ENCODE measurements at places on chromosomes 1 and 21. TPM values are rescaled to one million over a fixed set of nuclear protein-coding genes. Genes with fewer than 3 reads are reported as not detected.

ANKRD45 gene
- 4.9 TPM for total RNA-seq

KIF2C gene
- 6.5 TPM for total RNA-seq

AQP10 gene
- total RNA-seq = not detected

ZNF683 gene
- not detected for total RNA-seq

CAPN9 gene
- 0.33 TPM for total RNA-seq

TFF3 gene
- 3.6 TPM for total RNA-seq

KCNA2 gene
- total RNA-seq = 12.1 TPM

TRIM45 gene
- 8.7 TPM for total RNA-seq

SLC16A4 gene
- 13.6 TPM for total RNA-seq

LCE3D gene
- total RNA-seq = not detected

PLA2G2F gene
- total RNA-seq = not detected

PRRX1 gene
- 100 TPM for total RNA-seq

All from camera-type eye (tissue), 1 donor.